Left hindlimb (tissue), 1 donor: ENCODE measurements at places on chromosomes 6 and 20.
A peak's percentile ranks its signal among the peaks of the same experiment; 100 is the strongest.

GRCh38 chr6:113556775-113557174 lies 300.4 kb upstream of the MARCKS start:
- no peak for DNase-seq

GRCh38 chr6:127554435-127555006 lies 22.5 kb upstream of the C6orf58 start:
- no peak for DNase-seq

GRCh38 chr20:62584671-62585460 lies 57.4 kb upstream of the SLCO4A1 start:
- no peak for DNase-seq

DNA sequence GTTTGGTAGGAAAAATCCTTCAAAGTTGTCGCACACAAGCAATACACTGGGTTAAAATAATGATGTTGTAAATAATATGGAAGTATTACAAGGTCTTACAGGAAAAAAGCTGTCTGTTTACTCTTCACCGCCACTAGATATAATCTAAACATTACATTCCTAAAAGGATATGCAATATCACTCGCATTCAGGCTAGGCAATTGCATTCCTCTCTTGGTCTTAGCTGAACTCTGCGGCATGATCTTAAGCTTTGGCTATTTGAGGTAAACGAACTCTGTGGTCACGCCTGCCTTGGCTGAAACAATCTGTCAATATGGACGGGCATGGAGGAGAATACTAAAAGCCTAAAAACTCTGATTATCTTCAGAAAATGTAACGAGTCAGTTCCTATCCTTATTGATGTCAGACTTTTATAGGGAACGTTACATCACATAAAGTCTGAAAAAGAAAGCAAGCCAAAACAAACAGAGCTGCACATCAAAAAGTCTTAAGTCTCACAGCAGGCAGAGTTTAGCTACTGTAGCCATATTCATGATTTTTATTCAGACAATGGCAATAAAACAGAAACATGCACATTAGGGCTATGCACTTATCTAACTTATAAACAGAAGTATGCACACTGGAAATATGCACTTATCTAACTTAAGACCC lies 30.8 kb upstream of the FILIP1 start:
- peak; percentile 28 for DNase-seq

GRCh38 chr6:145036236-145036635 lies 699.1 kb downstream of the EPM2A start:
- no peak for DNase-seq

GRCh38 chr6:17032590-17032987 lies 69.3 kb upstream of the STMND1 start:
- DNase-seq = no peak
